Chondrocyte (in vitro differentiated cells): ENCODE measurements at places on chromosomes 12 and 14. TPM values are rescaled to one million over a fixed set of nuclear protein-coding genes. Genes with fewer than 3 reads are reported as not detected.
A peak's percentile ranks its signal among the peaks of the same experiment; 100 is the strongest.

GRCh38 chr12:112164011-112164660, 38.8 kb downstream of the TRAFD1 start:
- H3K4me1 ChIP-seq = no peaks in the 10 kb centered on the region
- H3K27ac ChIP-seq = no peak overlapping the region
- no peak overlapping the region for H3K4me3 ChIP-seq
- DNase-seq = peak; percentile 84
- no peaks in the 10 kb centered on the region for H3K27me3 ChIP-seq
- H3K36me3 ChIP-seq = peaks cover 22% of the 10 kb centered on the region

GRCh38 chr14:52072266-52072780, 3.5 kb upstream of the NID2 start:
- no peaks in the 10 kb centered on the region for H3K27me3 ChIP-seq
- peak overlapping the region; percentile 87 for H3K27ac ChIP-seq
- H3K4me3 ChIP-seq = no peak overlapping the region
- peaks cover 4% of the 10 kb centered on the region for H3K36me3 ChIP-seq

GRCh38 chr12:104643093-104643818, 186.5 kb downstream of the CHST11 start:
- H3K4me1 ChIP-seq = no peaks in the 10 kb centered on the region
- H3K4me3 ChIP-seq = no peak overlapping the region
- no peaks in the 10 kb centered on the region for H3K27me3 ChIP-seq
- H3K27ac ChIP-seq = no peak overlapping the region

DNA sequence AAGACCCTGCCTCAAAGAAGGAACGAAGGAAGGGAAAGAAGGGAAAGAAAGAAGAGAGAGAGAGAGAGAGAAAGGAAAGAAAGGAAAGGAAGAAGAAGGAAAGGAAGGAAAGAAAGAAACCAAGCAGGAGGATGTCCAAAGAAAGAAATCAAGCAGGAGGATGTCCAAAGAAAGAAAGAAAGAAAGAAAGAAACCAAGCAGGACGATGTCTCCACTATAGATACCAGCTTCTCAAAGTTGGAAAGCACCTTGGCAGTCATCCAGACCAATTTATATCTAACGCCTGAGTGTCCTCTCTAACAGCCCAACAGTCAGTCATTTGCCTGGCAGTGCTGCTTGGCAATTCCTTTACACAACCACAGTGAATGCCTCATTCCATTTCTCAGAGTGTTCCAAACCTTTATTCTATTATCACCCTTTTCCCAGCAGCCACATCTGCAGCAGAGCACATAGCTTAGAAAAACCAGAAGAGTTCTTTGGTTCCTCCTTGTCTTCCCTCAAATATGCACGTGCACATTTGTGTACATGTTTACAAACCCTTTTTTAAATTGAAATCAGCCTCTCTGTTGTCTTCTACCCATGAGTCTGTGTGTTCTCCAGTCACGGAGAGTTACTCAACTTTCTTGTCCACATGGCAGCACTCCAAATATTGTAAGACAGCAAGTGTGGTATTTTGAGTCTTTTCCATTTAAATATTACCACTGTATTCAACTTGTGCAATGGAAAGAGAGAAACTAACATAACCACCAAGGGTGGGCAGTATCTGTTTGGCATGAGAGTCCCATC, 138.4 kb downstream of the STXBP6 start:
- H3K4me1 ChIP-seq = peaks cover 10% of the 10 kb centered on the region
- no peak for DNase-seq
- H3K27me3 ChIP-seq = peaks cover 3% of the 10 kb centered on the region
- H3K4me3 ChIP-seq = no peak overlapping the region
- H3K36me3 ChIP-seq = no peaks in the 10 kb centered on the region

GRCh38 chr12:16291032-16291431, 13.5 kb upstream of the SLC15A5 start:
- no peaks in the 10 kb centered on the region for H3K36me3 ChIP-seq
- H3K27me3 ChIP-seq = no peaks in the 10 kb centered on the region
- H3K4me3 ChIP-seq = no peak overlapping the region
- H3K4me1 ChIP-seq = peaks cover 4% of the 10 kb centered on the region
- no peak overlapping the region for H3K27ac ChIP-seq

DNA sequence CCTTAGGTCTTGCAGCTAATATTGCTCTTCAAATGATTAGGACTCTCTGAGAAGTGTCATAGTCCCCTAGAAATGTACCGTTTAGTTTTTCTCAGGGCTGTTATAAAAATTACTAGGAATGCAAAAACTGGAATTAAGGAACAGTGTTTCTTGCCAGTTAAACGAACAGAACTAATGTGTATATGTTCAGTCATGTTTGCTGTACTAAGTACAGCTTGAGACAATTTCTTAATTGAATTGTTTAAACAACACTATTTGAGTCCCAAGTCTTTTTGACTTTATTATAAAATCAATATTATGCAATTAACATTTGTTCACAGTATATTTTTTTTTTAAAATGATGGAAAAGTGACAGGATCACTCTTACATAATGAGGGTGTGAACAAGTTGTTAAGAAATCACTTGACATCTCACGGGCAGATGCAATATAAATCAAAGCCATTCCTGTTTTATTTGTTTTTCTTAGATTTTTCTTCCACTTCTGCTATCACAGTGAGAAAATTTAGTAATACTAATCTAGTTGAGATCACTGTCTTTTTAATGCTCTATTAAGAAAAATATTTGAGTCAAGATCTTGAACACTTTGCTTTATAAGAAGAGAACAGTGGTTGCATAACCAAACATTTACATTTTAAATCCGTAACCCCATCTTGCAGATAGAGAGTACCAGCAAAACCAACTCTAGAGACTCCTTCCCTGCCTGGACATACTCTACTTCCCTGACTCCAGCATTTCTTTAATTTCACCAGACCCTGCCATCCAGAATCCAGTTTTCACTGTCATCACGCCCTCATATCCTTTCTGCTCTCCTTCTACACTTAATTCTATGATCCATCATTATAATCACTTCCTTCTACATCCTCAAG, 140.7 kb upstream of the KITLG start:
- H3K4me3 ChIP-seq = no peak overlapping the region
- H3K27ac ChIP-seq = no peak overlapping the region
- DNase-seq = no peak
- peaks cover 6% of the 10 kb centered on the region for H3K4me1 ChIP-seq
- H3K27me3 ChIP-seq = no peaks in the 10 kb centered on the region

- DNase-seq = peak; percentile 46
- H3K27me3 ChIP-seq = peaks cover 31% of the 10 kb centered on the region
- H3K36me3 ChIP-seq = no peaks in the 10 kb centered on the region
- no peak overlapping the region for H3K27ac ChIP-seq
- H3K4me1 ChIP-seq = peaks cover 5% of the 10 kb centered on the region
- H3K4me3 ChIP-seq = no peak overlapping the region
Observed at GRCh38 chr12:1828856-1829255, 8.5 kb downstream of the LRTM2 start.

GRCh38 chr12:117402363-117402762, 40.9 kb upstream of the NOS1 start:
- H3K4me1 ChIP-seq = no peaks in the 10 kb centered on the region
- H3K36me3 ChIP-seq = no peaks in the 10 kb centered on the region
- no peak for DNase-seq

GRCh38 chr12:51666696-51667095, 75.7 kb downstream of the SCN8A start:
- H3K4me1 ChIP-seq = peaks cover 7% of the 10 kb centered on the region
- H3K27me3 ChIP-seq = no peaks in the 10 kb centered on the region
- DNase-seq = no peak
- H3K36me3 ChIP-seq = no peaks in the 10 kb centered on the region
- no peak overlapping the region for H3K4me3 ChIP-seq

DNA sequence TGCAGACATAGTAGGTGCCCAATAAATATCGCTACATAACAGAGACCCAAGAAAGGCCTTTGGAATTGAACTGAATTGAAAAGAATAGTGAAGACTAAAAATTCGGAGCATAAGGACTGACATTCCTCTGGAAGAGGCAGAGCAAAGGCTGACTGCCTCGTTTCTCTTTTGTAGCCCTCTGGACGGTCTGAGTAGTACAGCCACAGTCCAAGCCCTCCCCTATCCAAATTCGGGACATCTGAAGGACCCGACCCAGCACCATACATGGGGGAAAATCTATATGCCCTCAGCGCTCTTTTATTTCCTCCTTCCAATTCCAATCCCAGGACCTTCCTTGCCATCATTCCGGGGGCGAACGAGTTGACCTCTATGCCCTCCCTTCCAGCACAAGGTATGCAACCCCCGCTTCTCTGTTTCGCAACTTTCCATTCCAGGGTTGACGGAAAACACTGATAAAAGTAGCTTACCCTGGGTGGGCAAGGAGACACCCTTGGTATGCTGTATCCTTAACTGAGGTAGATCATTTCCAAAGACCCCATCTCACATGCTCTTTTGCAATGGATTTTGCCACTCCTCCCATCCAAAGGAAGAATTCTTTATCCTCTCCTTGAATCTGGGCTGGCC, 127.4 kb upstream of the MAP1LC3B2 start:
- H3K36me3 ChIP-seq = peaks cover 2% of the 10 kb centered on the region
- DNase-seq = no peak
- H3K27me3 ChIP-seq = no peaks in the 10 kb centered on the region
- H3K27ac ChIP-seq = peak overlapping the region; percentile 49
- H3K4me3 ChIP-seq = no peak overlapping the region
- peaks cover 67% of the 10 kb centered on the region for H3K4me1 ChIP-seq

- no peak overlapping the region for H3K27ac ChIP-seq
- H3K27me3 ChIP-seq = peaks cover 28% of the 10 kb centered on the region
- DNase-seq = no peak
- H3K4me3 ChIP-seq = no peak overlapping the region
- H3K36me3 ChIP-seq = peaks cover 2% of the 10 kb centered on the region
- H3K4me1 ChIP-seq = no peaks in the 10 kb centered on the region
Observed at GRCh38 chr14:75589931-75590330, 11.5 kb downstream of the FLVCR2 start.

DNA sequence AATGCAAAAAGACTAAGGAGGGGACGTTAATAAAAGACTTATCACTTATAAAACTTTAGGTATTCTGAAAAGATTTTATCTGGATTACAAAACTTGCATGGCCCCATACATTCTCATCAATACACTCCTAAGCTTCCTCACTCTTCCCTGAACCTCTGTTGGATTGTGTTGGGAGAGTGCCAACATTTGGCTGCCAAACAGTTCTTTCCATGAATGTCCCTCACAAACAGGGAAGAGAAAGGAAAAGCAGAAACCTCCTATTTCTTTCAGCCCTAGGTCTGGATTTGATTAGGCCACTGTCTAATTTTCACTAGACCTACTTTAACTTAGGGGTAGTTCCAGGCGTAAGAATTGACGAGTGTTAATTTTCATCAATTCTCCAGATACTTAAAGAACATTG, 11.7 kb downstream of the PTHLH start:
- no peak overlapping the region for H3K27ac ChIP-seq
- no peaks in the 10 kb centered on the region for H3K36me3 ChIP-seq
- peaks cover 19% of the 10 kb centered on the region for H3K4me1 ChIP-seq
- no peaks in the 10 kb centered on the region for H3K27me3 ChIP-seq
- H3K4me3 ChIP-seq = no peak overlapping the region
- DNase-seq = no peak

DNA sequence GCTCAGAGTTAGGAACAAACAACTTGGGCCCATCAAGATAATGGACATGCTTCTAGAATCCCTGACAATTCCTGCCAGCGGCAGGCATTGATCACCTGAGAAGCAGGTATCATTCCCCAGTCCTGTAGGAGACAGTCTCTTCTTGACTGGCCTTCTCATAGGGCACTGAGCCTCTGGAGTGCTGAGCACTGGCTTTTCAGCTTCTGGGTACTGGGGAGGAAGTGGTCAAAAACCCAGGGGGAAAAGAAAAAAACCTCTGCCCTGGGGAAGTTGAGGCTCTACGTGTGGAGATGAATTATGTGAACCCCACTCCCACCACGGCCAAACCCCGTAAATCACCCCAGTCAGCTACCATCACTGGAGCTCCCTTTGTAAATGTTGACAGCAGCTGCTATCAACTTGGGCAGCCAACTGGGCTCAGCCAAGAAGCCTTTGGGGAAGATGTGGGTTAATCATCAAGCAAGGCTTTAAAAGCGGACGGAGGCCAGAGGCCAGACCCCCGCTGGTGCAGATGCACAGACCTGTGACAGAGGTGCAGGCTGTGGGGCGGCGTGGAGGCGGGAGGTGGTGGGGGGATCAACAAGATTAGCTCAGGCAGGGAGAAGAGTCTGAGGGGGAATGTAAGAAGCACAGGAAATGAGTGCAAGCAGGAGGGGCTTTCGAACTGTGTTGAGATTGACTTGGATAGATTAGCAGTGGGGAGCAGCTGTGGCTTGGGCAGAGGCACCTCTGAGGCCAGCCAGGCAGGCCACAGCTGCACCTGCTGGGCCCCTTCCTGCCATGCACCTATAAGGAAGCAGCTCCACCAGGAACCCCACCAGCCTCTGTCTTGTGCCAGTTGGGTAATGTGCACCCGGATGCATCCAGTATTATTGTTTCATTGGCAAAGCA, 105.4 kb upstream of the HIF1A start:
- peaks cover 68% of the 10 kb centered on the region for H3K4me1 ChIP-seq
- DNase-seq = no peak
- no peak overlapping the region for H3K4me3 ChIP-seq
- no peaks in the 10 kb centered on the region for H3K27me3 ChIP-seq

DNA sequence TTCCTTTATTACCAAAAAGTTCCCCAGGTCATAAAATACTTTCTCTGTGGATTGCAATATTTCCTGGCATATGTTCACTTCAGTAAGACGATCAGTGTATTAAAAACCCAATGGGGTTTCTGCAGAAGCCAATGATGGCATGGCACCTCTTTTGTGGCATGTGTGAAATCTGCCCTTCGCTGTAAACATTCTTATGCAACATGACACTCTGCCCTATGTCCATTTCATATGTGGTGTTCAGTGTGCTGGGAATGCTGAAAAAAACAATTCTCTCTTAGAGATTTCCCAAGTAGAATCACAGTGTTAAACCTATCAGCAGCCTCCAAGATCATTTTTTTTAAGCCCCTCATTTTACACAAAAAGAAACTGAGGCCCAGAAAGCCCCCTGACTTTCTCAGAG, 2.3 kb upstream of the MYBPC1 start:
- H3K4me3 ChIP-seq = no peak overlapping the region
- H3K27ac ChIP-seq = no peak overlapping the region
- H3K4me1 ChIP-seq = no peaks in the 10 kb centered on the region
- no peak for DNase-seq
- no peaks in the 10 kb centered on the region for H3K36me3 ChIP-seq
- H3K27me3 ChIP-seq = peaks cover 11% of the 10 kb centered on the region

DNA sequence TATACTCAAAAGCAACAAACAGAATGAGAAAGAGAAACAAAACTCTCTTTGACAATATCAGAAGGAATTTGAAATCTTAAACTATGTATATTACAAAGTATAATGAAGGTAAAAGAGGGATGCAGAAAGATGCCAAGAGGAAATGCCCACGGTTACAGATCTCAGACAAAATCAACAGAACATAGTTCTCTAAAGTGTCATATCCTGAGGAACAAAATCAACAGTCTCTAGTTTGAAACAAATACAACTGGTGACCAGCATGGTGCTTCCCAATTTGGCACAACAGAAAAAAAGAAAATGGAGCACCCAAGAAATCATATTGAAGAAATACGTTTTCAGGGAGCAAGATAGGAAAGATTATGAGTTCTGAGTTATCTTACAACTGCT, 116.5 kb downstream of the METTL25 start:
- H3K4me3 ChIP-seq = no peak overlapping the region
- H3K36me3 ChIP-seq = peaks cover 2% of the 10 kb centered on the region
- DNase-seq = no peak
- H3K27me3 ChIP-seq = no peaks in the 10 kb centered on the region

Gene C1RL
- 20.3 to 21.0 TPM (median 20.4 TPM) in 3 replicates for total RNA-seq

Gene SLC38A4
- 10.0 to 19.7 TPM (median 11.3 TPM) in 3 replicates for total RNA-seq

Gene TMEM30B
- total RNA-seq = 2.7 to 9.3 TPM (median 7.9 TPM) in 3 replicates

Gene DPPA3
- total RNA-seq = not detected in 3 replicates

Gene ESR2
- 0.41 TPM in 1 of 3 replicates, not detected in the others for total RNA-seq

Gene RFX4
- not detected in 3 replicates for total RNA-seq

Gene FBXO33
- total RNA-seq = 7.8 to 11.1 TPM (median 9.2 TPM) in 3 replicates

Gene CCDC175
- not detected in 3 replicates for total RNA-seq

Gene LRRC43
- total RNA-seq = 1.5 to 2.0 TPM (median 1.6 TPM) in 3 replicates

Gene ALX1
- total RNA-seq = 1.4 to 3.3 TPM (median 3.2 TPM) in 3 replicates
